ENCODE measurements at places on chromosomes 2 and 18. TPM values are rescaled to one million over a fixed set of nuclear protein-coding genes. Genes with fewer than 3 reads are reported as not detected.
A peak's percentile ranks its signal among the peaks of the same experiment; 100 is the strongest.

- H3K27ac ChIP-seq = no peak overlapping the region
- DNase-seq = no peak
- no peaks in the 10 kb centered on the region for H3K36me3 ChIP-seq
- H3K27me3 ChIP-seq = no peaks in the 10 kb centered on the region
- H3K4me1 ChIP-seq = no peaks in the 10 kb centered on the region
These were observed 82.1 kb downstream of the TMEM163 start for GRCh38 chr2:134636714-134637113.

- no peaks in the 10 kb centered on the region for H3K4me1 ChIP-seq
- no peaks in the 10 kb centered on the region for H3K27me3 ChIP-seq
- H3K27ac ChIP-seq = no peak overlapping the region
- H3K36me3 ChIP-seq = no peaks in the 10 kb centered on the region
These were observed 40.8 kb upstream of the RPRM start for GRCh38 chr2:153519257-153519875.

DNA sequence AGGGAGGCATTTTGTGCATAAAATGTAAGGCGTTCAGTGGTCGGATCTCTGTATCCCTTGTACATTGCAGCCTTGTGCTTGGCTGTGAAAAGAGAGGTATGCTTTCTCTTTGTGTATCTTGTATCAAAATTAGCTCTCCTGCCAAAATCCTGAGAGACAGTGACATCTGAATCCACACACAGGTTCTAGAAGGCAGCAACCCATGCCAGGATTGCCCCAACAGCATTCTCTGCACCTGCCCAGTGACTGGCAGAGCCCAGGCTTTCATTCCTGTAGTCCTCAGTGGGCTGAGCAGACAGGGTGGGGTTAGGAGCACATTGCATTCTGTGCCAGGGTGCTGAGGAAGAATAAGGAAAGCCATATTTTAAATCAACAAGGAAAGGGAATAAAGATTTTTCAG is 740.3 kb upstream of the RAB6C start:
- no peaks in the 10 kb centered on the region for H3K27me3 ChIP-seq
- H3K4me1 ChIP-seq = no peaks in the 10 kb centered on the region
- H3K4me3 ChIP-seq = no peak overlapping the region

GRCh38 chr2:60527762-60528161 is 25.7 kb downstream of the BCL11A start:
- peaks cover 18% of the 10 kb centered on the region for H3K4me1 ChIP-seq
- H3K27me3 ChIP-seq = no peaks in the 10 kb centered on the region
- H3K4me3 ChIP-seq = no peak overlapping the region
- no peaks in the 10 kb centered on the region for H3K36me3 ChIP-seq
- H3K27ac ChIP-seq = no peak overlapping the region

DNA sequence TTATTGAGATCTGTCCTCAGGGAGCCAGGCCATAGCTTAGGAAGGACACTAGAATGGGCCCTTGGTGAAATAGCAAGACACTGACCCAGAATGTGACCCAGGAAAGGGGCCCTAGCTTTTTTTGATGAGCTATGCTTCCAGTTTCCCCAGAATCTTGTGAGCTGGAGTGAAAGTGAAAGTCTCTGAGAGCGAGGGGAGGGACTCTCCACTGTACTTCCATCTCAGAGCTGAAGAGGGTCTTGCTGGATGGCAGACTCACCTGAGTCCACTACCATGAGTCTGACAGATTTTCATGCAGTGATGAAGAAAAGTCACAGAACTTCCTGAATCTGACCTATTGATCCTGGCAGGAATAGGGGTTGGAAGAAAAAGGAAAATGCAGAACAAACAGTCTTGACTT is 3.1 kb downstream of the ARHGAP25 start:
- no peaks in the 10 kb centered on the region for H3K36me3 ChIP-seq
- no peaks in the 10 kb centered on the region for H3K27me3 ChIP-seq
- no peak overlapping the region for H3K27ac ChIP-seq
- H3K4me3 ChIP-seq = no peak overlapping the region

Gene ARHGEF33
- total RNA-seq = 0.92 TPM

- no peaks in the 10 kb centered on the region for H3K4me1 ChIP-seq
- no peak overlapping the region for H3K27ac ChIP-seq
- no peaks in the 10 kb centered on the region for H3K36me3 ChIP-seq
- peaks cover 33% of the 10 kb centered on the region for H3K27me3 ChIP-seq
These were observed 164.5 kb downstream of the PTH2R start for GRCh38 chr2:208570851-208571763.

DNA sequence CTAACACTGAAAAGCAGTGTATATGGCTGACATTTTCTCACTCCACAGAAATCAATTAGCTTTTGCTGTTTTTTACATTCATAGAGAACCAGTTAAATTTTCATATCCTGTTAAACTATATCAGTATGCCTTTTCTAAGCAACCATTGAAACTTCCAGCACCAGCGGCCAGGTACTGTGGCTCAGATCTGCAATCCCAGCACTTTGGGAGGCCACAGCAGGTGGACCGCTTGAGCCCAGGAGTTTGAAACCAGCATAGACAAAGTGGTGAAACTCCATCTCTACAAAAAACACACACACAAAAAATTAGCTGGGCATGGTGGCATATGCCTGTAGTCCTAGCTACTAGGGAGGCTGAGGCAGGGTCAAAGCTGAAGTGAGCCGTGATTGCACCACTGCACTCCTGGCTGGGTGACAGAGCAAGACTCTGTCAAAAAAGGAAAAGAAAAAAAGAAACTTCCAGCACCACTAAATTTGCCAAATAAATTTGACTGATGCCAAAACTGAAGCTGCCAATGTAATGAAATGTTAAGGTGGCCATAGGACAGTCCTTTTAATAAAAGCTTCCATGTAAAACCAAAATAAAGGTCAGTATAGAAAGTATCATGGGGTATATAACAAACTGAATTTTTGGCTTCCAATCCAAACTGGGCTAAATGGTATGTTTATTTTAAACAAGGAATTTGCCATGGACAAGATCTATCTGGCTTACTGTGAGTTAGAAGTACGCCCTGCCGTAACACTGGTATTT is 3.5 kb downstream of the SFT2D3 start:
- H3K4me1 ChIP-seq = peaks cover 40% of the 10 kb centered on the region
- H3K27me3 ChIP-seq = no peaks in the 10 kb centered on the region
- H3K27ac ChIP-seq = no peak overlapping the region
- H3K36me3 ChIP-seq = peaks cover 36% of the 10 kb centered on the region

DNA sequence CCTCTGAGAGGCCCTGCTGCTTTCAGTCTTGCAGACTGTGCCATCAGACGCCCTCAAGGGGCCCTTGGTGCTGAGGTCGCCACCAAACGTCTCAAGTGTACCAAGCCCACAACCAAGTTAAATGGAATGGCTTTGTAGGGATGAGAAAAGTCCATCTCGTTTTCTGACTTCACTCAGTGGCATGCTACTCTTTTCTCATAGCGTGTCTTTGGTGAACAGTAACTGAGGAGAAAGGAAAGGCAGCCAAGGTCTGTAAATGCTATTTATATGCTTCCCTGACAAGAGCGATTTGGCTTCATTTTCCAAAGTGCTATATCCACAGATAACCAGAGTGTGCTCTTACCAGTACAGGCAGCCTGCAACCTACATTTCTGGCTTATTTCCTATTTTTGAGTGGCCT is 123.0 kb downstream of the MTX2 start:
- no peaks in the 10 kb centered on the region for H3K36me3 ChIP-seq
- DNase-seq = no peak
- peaks cover 16% of the 10 kb centered on the region for H3K4me1 ChIP-seq
- no peak overlapping the region for H3K27ac ChIP-seq
- no peak overlapping the region for H3K4me3 ChIP-seq
- no peaks in the 10 kb centered on the region for H3K27me3 ChIP-seq

Gene TGFA
- 2.0 TPM for total RNA-seq

- no peak for DNase-seq
- H3K4me1 ChIP-seq = peaks cover 6% of the 10 kb centered on the region
- H3K27ac ChIP-seq = no peak overlapping the region
These were observed 4.9 kb downstream of the ERFE start for GRCh38 chr2:238163481-238164198.

- H3K36me3 ChIP-seq = peaks cover 7% of the 10 kb centered on the region
- no peaks in the 10 kb centered on the region for H3K27me3 ChIP-seq
- no peak overlapping the region for H3K27ac ChIP-seq
- no peak for DNase-seq
- H3K4me1 ChIP-seq = peaks cover 96% of the 10 kb centered on the region
- no peak overlapping the region for H3K4me3 ChIP-seq
These were observed 6.8 kb downstream of the SF3B1 start for GRCh38 chr2:197427986-197428385.

- no peaks in the 10 kb centered on the region for H3K36me3 ChIP-seq
- no peak for DNase-seq
- H3K27ac ChIP-seq = no peak overlapping the region
- H3K4me1 ChIP-seq = no peaks in the 10 kb centered on the region
- H3K27me3 ChIP-seq = no peaks in the 10 kb centered on the region
- H3K4me3 ChIP-seq = no peak overlapping the region
These were observed 520.7 kb upstream of the TCF4 start for GRCh38 chr18:56108478-56109367.

GRCh38 chr18:2627821-2628276 is 27.7 kb upstream of the SMCHD1 start:
- no peaks in the 10 kb centered on the region for H3K27me3 ChIP-seq
- no peaks in the 10 kb centered on the region for H3K4me1 ChIP-seq
- DNase-seq = no peak
- H3K36me3 ChIP-seq = no peaks in the 10 kb centered on the region
- no peak overlapping the region for H3K4me3 ChIP-seq

Gene PRSS56
- not detected for total RNA-seq

Gene PLEKHH2
- 20.3 TPM for total RNA-seq

DNA sequence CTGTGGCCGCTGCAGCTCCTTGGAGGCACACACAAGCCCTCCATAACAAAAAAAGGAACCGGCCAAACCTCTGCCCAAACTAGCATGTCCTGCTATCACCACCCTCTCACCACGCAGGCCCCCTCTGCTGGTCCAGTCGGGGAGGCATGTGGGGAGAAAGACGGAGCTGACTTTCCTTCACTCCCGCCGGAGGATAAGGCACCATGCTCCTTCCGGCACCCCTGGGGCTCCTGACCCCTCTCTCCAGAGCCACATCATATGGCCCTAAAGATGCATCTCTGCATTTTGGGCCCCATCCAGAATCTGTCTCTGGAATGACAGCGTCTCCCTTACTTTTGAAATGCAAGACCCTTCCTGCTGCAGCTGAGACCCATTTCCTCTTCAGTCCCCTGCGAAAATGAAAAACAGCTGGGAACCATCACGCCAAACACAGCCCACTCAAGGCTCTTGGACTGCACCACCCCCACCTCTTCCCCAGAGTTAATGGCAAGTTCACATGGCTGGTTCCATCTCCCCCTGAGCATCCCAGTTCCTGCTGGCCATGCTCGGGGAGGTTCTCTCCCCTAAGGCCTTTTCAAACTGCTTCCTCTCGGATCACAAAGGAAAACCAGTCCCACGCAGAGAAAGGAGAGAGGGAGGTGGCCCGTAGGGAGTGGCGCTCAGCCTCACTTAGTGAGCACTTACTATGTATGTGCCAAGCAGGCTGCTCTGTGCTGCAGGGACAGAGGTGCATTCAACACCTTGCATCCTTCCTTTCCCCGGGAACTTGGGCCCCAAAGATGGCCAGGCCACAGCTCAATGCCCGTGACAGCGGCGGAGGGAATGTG is 35.2 kb upstream of the MLPH start:
- peaks cover 47% of the 10 kb centered on the region for H3K4me1 ChIP-seq
- H3K4me3 ChIP-seq = no peak overlapping the region
- no peaks in the 10 kb centered on the region for H3K27me3 ChIP-seq

DNA sequence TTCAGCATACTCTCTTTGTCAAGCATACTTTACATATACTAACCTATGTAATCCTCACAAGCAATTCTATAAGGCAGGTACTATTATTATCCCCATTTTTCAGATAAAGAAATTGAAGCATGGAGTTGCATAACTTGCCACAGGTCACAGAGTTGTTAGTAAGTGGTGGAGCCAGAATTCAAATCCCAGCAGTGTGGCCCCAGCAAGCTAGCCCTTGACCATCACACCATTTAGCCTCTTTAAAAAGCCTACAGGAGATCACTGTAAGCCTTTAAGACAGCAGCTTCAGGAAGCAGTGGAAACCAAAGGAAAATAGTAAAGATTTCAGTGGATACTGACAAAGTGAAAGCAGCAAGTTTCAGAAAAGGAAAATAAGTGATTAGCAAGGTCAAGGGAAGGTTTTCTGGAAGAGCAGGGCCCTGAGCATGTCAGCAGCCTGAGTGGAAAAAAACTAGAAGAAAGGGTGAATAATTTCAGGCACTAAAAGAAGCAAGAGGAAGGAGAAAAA is 11.7 kb downstream of the B4GALT6 start:
- no peaks in the 10 kb centered on the region for H3K36me3 ChIP-seq
- DNase-seq = no peak
- H3K27me3 ChIP-seq = no peaks in the 10 kb centered on the region
- H3K4me3 ChIP-seq = no peak overlapping the region

DNA sequence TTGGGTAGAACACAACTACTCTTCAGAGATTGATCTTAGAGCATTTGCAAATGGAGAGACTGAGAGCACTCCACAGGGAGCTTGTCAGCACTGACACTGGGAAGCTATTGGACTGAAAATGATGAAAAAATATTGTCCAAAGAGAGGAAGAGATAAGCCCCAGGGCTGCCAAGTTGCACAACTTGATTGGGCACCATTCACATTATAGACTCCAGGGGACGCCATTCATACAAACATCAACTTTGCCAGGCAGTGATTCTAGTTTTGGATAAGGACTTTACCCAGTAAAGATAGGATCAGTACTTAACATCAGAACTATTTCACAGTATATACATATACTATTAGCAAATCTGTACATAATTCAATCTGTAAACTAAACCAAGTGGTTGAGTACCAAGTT is 79.6 kb upstream of the MYCN start:
- H3K27me3 ChIP-seq = peaks cover 8% of the 10 kb centered on the region
- no peak overlapping the region for H3K27ac ChIP-seq
- H3K4me3 ChIP-seq = no peak overlapping the region
- H3K36me3 ChIP-seq = no peaks in the 10 kb centered on the region
- no peaks in the 10 kb centered on the region for H3K4me1 ChIP-seq

Gene SIX3
- 0.17 TPM for total RNA-seq

Gene UGT1A6
- not detected for total RNA-seq

- no peaks in the 10 kb centered on the region for H3K27me3 ChIP-seq
- no peaks in the 10 kb centered on the region for H3K4me1 ChIP-seq
- H3K4me3 ChIP-seq = no peak overlapping the region
These were observed 54.8 kb downstream of the ATP9B start for GRCh38 chr18:79123948-79124347.

GRCh38 chr2:143473216-143473615 is 344.0 kb downstream of the ARHGAP15 start:
- H3K36me3 ChIP-seq = no peaks in the 10 kb centered on the region
- H3K4me1 ChIP-seq = no peaks in the 10 kb centered on the region
- peak overlapping the region; percentile 40 for H3K27ac ChIP-seq
- H3K4me3 ChIP-seq = no peak overlapping the region
- no peaks in the 10 kb centered on the region for H3K27me3 ChIP-seq
- no peak for DNase-seq

GRCh38 chr2:33680644-33681363 is 81.7 kb upstream of the FAM98A start:
- H3K4me1 ChIP-seq = no peaks in the 10 kb centered on the region
- H3K4me3 ChIP-seq = no peak overlapping the region

Gene FOXD4L1
- total RNA-seq = 0.17 TPM

GRCh38 chr2:191500884-191501560 is 176.9 kb upstream of the NABP1 start:
- DNase-seq = no peak
- H3K27ac ChIP-seq = peak overlapping the region; percentile 2
- H3K4me1 ChIP-seq = peaks cover 7% of the 10 kb centered on the region
- H3K4me3 ChIP-seq = no peak overlapping the region
- no peaks in the 10 kb centered on the region for H3K36me3 ChIP-seq
- no peaks in the 10 kb centered on the region for H3K27me3 ChIP-seq

Gene DNAJC5G
- not detected for total RNA-seq

GRCh38 chr2:120894966-120895365 is 159.3 kb downstream of the GLI2 start:
- DNase-seq = no peak
- peaks cover 8% of the 10 kb centered on the region for H3K4me1 ChIP-seq
- H3K4me3 ChIP-seq = no peak overlapping the region
- H3K27me3 ChIP-seq = no peaks in the 10 kb centered on the region

All from esophagus muscularis mucosa (tissue), 4 donors.